ENCODE measurements at places on chromosomes 5 and 9. TPM values are rescaled to one million over a fixed set of nuclear protein-coding genes. Genes with fewer than 3 reads are reported as not detected.

DNA sequence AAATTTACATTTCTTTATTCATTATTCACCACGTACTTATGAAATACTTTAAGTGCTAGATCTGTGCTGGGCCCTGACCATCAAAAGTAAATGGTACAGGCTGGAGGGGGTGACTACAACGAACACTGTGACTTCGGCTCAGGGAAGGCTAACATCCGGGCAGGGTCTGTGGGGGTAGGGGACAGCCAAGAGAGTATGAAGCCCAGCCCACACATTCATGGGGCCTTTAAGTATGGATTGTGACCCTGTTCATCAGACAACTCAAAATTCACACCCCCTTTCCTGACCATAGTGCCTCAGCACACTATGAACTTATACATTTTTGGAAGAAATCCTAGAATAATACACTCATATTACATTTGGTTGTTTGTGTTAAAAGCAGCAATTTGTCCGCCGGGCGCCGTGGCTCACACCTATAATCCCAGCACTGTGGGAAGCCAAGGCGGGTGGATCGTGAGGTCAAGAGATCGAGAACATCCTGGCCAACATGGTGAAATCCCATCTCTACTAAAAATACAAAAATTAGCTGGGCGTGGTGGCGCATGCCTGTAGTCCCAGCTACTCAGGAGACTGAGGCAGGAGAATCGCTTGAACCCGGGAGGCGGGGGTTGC is 33.3 kb downstream of the MORN5 start:
- no peak for DNase-seq

Gene FBP1
- 27.3 TPM for total RNA-seq

- peak; percentile 84 for DNase-seq
Observed at GRCh38 chr5:109690975-109691574, 1.3 kb downstream of the MAN2A1 start.

Gene GRIN3A
- 0.03 TPM for total RNA-seq

- DNase-seq = peak; percentile 88
Observed at GRCh38 chr9:16871336-16872151, 1.1 kb upstream of the BNC2 start.

DNA sequence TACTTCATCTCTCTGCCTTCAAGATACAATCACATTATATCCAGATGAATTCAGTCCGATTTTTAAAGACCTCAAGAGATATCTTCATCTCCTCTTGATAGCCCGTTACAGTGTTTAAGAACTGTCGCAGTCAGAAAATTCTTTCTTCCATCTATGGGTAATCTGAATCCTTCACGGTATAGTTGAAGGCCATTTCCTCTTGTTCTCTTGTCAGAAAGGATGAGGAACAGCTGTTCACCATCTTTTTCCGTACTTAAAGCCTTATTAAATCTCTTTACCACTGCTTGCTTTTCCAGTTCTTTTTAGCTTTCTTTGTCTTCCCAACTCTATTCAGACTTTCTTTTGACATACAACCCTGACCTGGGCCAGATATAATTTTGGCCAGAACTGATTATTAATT is 121.8 kb downstream of the XRCC4 start:
- no peak for DNase-seq

DNA sequence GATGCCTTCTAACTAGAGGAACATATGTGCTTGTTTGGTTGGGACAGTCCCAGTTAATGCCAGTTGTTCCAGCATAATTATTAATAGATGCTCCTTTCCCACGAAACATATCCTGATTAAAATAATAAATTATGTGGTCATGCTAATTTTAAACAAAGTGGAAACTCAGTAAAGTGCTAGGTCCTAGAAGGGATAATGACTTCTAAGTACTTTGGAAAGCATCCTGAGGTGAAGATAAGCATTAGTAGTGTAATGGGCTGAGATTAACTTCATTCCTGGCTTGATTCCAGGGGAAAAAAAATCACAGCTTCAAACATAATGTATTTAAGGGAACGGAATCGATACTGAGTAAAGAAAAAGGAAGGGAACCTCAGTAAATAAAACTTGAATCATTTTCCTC is 213.7 kb upstream of the SNX2 start:
- DNase-seq = no peak

Measured in kidney (tissue), 22 donors.